Gastrocnemius medialis (tissue), 4 donors: ENCODE measurements at places on chromosomes 1 and 21.

DNA sequence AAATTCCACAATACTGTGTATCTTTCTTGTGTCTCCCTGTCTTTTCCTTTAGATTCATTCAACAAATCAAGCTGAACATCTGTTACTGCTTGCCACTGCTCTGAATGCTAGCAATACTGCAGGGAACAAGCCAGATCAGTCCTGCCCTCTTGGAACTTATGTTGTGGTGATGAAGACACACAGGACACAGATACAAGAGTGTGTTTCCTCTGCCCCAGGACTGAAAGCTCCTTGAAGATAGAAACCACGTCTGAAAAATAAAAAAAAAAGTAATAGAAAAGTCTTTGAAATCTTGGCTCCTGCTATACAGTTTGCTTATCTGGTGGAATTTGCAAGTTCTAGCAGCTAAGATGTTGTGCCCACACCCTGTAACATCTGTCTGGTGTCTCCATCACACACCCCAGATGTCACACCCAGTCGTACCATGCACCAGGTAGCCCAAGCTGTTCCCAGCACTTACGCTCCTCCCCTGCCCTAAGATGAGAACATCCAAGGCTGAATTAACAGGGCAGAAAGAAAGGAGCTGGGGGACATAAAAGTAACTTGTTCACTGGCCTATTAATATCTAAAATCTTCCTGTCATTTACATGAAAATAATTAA is 80.2 kb upstream of the GALNT2 start:
- H3K27ac ChIP-seq: no peak overlapping the region
- no peaks in the 10 kb centered on the region for H3K27me3 ChIP-seq
- no peaks in the 10 kb centered on the region for H3K36me3 ChIP-seq
- DNase-seq: no peak
- H3K4me3 ChIP-seq: no peak overlapping the region
- H3K4me1 ChIP-seq: peaks cover 28% of the 10 kb centered on the region

DNA sequence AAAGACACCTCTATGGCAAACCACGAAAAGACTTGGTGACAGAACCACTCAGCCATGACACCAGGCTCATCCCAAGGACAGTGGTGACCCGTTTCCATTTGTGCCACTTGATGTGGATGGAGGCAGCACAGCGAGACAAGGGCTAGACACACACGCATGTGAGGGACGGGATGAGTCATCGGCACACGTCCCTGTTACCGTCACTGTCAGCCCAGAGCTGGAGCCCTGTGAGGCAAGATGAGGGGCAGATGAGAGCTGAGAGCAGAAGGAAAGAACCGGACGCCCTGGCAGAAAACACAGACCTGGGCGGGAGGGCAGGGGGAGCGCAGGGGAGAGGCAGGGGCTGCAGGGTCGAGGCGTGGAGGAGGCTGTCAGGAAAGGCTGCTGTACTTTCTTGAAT is 57.8 kb downstream of the SIK1 start:
- H3K27ac ChIP-seq: no peak overlapping the region
- DNase-seq: peak; percentile 46
- H3K4me1 ChIP-seq: no peaks in the 10 kb centered on the region

DNA sequence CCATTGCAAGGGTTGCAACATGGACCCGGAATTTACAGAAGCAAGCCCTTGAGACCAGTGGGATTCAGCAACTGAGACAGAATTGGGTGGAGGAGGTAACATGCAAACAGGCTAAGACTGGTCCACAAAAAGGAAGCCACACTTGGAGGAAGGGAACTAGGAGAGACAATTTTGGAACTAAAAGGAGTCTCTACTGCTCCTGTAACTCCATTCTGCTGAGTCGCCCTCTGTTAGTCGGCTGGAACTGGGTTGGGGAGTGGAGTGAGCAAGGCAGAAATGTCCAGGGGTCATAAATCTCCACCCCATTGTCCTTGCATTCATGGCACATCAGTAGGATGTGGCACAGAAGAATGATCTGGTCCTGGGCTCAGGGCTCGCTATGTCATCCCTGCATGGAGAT is 5.1 kb downstream of the LAMB3 start:
- H3K27ac ChIP-seq: no peak overlapping the region
- no peak overlapping the region for H3K4me3 ChIP-seq
- peaks cover 68% of the 10 kb centered on the region for H3K4me1 ChIP-seq

DNA sequence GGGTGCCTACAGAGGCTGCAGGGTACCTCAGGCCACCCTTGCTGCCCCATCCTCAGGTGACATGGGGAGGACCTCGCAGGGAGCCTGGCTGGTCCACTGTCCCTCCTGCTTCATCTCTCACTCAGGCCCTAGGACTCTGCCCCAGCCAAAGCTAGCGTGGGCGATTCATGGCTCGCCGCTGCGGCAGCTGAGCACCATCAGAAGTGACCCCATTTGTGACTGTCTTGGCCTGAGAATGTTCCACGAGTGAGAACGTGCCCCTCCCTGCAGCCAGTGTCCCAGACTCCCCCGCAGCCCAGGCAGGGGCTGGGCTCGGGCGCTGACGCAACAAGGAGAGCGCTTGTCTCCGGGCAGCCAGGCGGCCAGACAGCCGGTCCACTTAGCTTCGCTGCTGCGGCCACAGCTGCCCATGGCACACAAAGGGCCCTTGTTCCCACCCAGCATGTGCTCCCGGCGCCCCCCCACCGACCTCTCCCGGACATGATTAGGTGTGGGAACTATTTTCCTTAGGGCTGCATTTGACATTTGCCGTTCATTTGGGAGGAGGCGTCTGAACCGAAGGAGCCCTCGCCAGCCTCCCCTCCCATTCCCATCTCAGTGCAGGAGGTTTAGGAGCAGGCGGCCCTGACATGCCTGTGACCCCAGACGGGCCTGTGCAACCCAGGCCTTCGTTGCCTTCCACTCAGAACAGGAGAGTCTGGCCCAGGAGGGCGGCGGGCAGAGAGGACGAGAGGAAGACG is 19.3 kb upstream of the POFUT2 start:
- H3K27me3 ChIP-seq: peaks cover 32% of the 10 kb centered on the region
- peak; percentile 56 for DNase-seq
- peak overlapping the region; percentile 71 for H3K27ac ChIP-seq
- peaks cover 28% of the 10 kb centered on the region for H3K4me1 ChIP-seq
- no peak overlapping the region for H3K4me3 ChIP-seq

- no peak overlapping the region for H3K27ac ChIP-seq
- H3K4me3 ChIP-seq: no peak overlapping the region
- no peak for DNase-seq
- H3K36me3 ChIP-seq: no peaks in the 10 kb centered on the region
- H3K4me1 ChIP-seq: peaks cover 7% of the 10 kb centered on the region
Observed at GRCh38 chr1:231940701-231941100, 314.1 kb downstream of the DISC1 start.

DNA sequence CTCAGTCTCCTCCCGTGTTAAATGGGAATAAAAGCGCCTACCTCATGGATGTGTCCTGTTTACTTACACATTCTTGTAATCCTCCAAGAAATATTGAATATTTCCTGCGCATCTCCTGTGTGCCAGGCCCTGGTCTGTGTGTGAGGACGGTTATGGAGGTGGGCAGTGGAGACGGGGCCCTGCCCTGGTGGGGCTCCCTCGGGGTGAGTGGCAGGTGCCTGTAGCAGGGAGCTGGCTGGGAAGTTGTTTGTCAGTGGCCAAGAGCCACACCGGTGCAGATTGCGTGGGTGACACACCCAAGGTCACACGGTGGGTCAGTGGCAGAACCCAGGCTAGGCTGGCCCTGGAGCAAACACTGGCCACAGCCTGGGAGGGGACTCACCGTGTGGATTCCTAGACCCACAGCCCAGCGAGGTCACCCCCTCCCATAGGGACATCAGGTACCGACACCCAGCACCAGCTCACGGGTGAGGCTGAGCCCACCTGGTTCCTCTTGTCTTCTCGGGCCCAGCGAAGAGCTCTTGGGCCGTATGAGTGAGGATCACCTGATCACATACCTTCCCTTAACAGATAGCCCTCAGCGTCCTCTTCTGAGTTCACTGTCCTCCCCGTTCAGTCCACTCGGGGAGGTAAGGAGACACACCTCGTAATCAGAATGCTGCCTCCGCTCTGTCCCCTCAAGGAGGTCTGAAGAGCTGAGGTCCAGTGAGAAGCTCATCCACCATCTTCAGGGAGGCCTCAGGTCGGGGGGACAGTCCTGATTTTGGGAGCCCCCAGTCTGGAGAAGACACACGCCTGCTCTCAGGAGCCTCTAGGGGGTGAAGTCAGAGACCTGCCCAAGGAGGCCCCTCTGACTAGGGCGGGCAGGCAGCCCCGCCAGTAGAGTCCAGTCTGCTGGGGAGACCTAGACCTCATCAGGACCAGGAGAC is 349.6 kb downstream of the MATN1 start:
- no peak overlapping the region for H3K27ac ChIP-seq
- DNase-seq: no peak

DNA sequence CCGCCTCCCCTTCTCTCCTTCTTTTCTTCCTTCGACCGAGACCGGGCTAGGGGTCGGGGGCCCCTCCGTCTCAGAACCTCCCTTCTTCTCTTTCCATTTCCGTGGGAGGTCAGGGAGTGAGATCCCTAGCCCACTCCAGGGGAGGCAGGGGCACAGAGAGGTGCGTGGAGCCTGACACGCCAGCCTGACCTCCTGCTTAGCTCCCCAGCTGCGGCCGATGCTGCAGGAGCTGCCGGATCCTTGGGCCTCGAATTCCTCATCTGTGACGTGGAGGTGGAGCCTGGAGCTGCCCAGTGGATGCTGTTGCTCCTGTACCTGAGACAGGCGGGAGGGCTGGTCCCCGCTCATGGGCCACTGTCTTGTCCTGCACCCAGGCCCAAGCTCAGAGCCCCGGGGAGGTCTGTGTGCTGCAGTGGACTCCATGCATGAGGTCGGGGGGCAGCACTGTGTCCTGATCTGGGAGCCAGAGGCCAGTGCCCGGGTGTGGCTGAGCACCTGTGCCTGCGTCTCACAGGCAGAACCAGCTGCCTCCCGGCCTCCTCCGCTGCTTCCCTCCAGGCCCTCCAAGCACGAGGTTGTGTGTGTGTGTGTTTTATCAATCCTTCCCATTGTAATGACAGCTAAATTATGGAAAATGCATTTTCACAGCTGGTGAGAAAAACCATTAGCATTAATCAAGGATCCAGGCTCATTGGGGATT is 55.3 kb upstream of the TTC34 start:
- no peaks in the 10 kb centered on the region for H3K4me1 ChIP-seq
- no peak for DNase-seq
- H3K27me3 ChIP-seq: peaks cover 20% of the 10 kb centered on the region
- H3K36me3 ChIP-seq: no peaks in the 10 kb centered on the region

DNA sequence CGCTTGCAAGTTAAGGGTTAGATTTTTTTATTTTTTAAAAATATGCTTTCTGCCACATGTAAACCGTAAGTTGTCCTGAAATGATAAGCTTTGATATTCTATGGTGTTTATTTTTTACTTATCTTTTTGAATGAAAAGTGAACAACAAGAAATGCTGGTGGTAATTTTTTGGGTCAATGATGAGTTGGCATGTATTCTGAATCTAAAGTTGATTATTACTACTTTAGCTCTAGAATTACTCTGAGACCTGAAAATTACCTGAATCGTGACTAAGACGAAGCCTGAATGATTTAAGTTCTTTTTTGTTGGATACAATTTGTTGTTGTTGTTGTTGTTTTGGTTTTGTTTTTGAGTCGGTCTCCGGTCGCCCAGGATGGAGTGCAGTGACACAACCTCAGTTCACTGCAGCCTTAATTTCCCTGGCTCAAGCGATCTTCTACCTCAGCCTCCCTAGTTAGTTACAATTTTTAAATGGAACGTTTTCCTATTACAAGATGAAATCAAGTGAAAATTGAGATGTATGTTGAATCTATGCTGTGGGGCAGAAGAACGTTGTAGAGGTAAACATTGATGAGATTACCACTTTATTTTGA is 941 bp downstream of the RABGGTB start:
- H3K4me3 ChIP-seq: peak overlapping the region; percentile 87
- H3K36me3 ChIP-seq: peaks cover 3% of the 10 kb centered on the region
- H3K27ac ChIP-seq: peak overlapping the region; percentile 93
- no peaks in the 10 kb centered on the region for H3K27me3 ChIP-seq
- H3K4me1 ChIP-seq: peaks cover 48% of the 10 kb centered on the region

- no peaks in the 10 kb centered on the region for H3K4me1 ChIP-seq
- no peak for DNase-seq
- no peak overlapping the region for H3K4me3 ChIP-seq
- no peaks in the 10 kb centered on the region for H3K27me3 ChIP-seq
- no peak overlapping the region for H3K27ac ChIP-seq
Observed at GRCh38 chr1:239550178-239550577, 163.8 kb downstream of the CHRM3 start.

DNA sequence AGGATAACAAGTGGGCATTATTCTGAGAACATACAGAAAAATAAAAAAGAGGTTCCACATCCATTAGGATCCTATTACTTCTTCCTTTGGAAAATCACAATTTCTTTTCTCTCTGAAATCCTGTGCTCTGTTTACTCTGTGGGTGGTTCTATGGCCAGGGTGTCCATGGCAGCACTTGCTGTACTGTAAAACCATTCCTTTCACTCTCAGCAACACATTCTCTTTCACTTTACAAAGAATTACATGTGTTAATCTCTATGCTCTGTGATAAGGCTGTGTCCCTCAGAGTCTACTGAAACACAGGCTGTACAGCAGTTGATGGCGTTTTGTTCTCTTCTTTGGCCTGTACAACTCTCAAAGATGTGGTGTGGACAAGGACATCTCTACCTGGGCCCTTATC is 524.1 kb downstream of the PTBP2 start:
- no peak overlapping the region for H3K27ac ChIP-seq
- H3K27me3 ChIP-seq: no peaks in the 10 kb centered on the region
- no peak overlapping the region for H3K4me3 ChIP-seq

- no peaks in the 10 kb centered on the region for H3K36me3 ChIP-seq
- H3K27me3 ChIP-seq: no peaks in the 10 kb centered on the region
- no peak overlapping the region for H3K4me3 ChIP-seq
- no peak for DNase-seq
- no peak overlapping the region for H3K27ac ChIP-seq
Observed at GRCh38 chr1:167510244-167510643, 8.1 kb downstream of the CD247 start.

DNA sequence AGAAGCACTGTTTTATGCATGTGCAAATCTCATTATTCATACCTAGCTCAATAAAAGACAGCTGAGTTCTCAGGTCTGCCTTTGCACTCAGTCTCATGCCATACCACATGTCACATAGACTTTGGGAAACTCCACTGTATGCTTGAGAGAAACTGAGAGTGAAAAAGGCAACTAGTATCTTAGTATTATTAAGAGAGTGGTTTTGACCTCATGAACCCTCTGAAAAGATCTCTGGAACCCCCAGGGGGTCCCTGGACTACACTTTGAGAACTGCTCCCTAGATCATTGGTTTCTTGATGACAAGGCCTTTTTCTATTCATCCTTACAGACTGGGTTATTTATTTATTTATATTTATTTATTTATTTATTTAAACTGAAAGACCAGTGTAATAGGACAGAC is 3.7 kb upstream of the RHEX start:
- no peak overlapping the region for H3K27ac ChIP-seq
- H3K36me3 ChIP-seq: no peaks in the 10 kb centered on the region
- H3K4me3 ChIP-seq: no peak overlapping the region
- H3K4me1 ChIP-seq: no peaks in the 10 kb centered on the region

GRCh38 chr1:11761988-11762406 is at the start of gene C1orf167:
Gene C1orf167, plus strand, starts transcription at chr1:11762193. Its CDS starts 2,208 bp downstream, at chr1:11764401.
- H3K27me3 ChIP-seq: peaks cover 10% of the 10 kb centered on the region
- H3K4me1 ChIP-seq: no peaks in the 10 kb centered on the region
- H3K36me3 ChIP-seq: no peaks in the 10 kb centered on the region
- H3K27ac ChIP-seq: no peak within 1 kb of the TSS
- H3K4me3 ChIP-seq: no peak within 1 kb of the TSS
- DNase-seq: no peak
